GM23248 (cell line): ENCODE measurements at places on chromosomes 6 and 20.

DNA sequence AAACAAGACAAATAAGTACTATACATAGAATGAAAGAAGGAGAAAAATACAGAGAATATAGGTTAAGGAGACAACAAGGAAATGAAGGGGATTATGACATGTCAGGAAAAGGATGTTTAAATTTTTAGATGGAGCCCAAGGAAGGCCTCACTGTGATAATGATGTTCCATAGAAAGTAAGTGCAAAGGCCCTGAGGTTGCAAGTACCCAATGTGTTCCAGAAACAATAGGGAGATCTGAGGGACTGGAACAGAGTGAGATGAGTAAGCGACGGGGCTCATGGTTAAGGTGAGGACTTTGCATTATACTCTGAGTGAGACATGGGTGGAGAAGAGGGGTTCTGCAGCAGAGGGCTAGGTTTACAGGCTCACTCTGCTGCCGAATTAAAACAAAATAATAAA is 122.8 kb upstream of the BCLAF1 start:
- DNase-seq = no peak

DNA sequence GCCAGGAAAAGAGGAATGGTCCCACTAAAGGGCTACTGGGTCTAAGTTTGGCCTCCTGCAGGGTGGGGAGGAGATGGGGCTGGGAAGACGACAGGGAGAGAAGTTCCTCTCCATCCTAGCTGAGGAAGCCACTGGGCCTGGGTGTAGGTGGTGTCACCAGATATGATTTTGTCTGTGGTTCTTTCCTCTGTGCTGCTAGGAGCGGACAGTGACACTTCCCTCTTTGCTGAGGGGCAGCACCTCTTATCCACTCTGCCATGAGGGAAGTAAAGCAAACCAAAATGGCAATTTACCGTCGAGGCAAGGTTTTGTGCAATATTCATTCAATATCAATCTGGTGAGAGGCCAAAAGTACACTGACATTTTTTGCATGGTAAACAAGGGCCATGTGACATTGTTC is 33.0 kb upstream of the NR2E1 start:
- DNase-seq = no peak

DNA sequence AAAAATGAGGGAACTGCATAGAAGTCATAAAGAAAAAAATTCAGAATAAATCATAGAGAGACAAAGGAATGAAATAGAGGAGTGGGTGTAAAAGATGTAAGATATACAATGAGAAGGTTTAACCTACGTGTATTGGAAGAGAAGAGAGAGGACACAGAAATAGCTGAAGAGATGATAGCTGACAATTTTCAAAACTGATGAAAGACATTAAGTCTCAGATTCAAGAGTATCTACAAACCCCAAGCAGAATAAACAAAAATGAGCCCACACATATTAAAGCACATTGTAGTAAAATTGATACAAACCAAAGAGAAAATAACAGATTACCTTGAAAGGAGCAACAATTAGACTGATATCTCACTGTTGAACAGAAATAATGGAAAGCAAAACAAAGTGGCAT is 143.3 kb upstream of the PRND start:
- no peak for DNase-seq

DNA sequence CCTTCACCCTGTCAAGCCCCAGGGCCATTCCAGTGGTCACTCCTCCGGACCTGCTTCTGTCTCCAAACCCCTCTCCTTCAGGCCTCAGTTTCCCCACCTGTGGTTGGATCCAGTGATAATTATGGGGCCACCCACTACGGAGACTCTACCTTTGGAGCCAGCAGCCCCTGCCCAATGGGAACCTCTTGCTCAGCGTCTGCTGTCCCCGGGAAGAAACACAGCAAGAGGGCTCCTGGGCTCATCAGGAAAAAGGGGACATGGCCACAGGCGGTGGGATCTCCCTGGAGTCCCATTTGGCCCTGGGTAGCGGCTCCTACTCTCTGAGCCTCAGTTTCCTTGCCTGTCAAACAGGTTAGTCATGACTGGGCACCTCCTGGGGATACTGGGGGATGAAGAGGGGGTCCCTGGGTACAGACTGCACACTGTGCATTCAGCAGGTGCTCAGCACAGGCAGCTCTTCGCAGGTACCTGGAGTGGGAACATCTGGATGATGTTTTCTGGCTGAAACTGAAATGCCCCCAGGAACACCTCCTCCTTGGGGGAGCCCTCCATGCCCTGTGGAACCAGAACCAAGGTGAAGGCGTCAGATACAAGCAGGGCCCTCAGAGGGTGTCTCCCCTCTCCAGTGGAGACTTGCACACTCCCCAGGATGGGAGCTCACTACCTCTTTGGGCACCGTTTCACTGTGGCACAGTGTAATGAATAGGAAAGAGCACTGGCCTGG is 19.4 kb downstream of the SUN5 start:
- DNase-seq = no peak

GRCh38 chr20:51553897-51554486 is 11.5 kb upstream of the NFATC2 start:
- DNase-seq = peak; percentile 73

DNA sequence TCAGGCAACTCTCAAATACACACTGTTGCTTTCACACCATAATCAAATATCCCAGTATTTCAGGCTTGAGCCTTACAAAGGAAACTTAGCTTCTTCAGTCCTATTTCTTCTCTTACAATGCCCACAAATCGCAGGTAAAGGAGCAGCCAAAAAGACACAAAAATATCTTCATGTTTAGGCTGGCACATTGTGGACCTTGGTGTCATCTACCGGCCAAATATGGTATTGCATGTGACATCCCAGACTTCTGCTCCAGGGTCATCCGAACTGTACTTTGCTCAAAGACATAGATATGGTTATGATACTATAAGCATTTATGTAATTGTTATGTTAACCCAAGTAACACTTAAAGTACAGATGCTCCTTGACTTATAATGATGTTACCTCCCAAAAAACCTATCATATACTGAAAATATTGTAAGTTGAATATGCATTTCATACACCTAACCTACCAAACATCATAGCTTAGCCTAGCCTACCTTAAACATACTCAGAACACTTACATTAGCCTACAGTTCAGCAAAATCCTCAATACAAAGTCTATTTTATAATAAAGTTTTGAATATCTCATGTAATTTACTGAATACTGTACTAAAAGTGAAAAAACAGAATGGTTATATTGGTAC is 4.6 kb downstream of the OR2H2 start:
- DNase-seq = peak; percentile 58

DNA sequence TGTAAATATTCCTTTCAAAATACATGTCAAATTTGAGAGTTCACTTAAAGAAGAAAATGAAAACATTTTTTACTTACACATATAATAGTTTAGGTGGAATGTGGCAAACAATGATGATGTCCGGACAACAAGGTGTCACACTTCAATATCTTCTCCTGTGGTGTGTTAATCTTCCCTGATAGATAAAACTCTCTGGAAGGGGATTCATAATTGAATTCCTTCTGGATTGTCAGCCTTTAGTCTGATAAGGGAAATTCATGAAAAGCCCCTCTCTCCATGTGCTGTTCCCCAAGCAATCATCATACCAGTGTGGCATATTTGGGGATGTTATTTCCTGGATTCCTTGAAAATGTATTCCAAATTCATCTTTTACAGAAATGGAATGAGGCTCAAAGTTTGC is 971 bp upstream of the SERINC3 start:
- no peak for DNase-seq

- DNase-seq = peak; percentile 70
Observed at GRCh38 chr6:53361549-53362031, 12.8 kb upstream of the ELOVL5 start.
